ENCODE measurements at places on chromosomes 4 and X.

DNA sequence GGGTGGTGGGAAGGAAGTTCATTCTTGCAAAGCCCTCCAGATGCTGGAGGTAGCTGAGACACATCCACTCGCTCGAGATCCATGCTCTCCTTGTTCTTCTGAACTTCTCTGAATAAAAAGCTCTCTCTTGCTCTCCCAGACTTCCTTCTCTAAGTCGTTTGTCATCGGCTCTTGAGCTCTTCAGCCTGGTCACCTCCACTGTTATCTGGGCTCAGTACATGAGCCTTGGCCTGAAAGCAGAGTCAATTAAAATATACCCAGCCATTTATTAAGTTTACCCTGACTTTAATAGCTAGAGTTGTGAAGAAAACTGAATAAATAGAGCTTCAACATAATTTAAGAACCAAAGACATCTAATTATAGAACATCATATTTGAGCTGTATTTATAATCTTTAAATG lies 99.0 kb downstream of the CPE start:
- DNase-seq: no peak

DNA sequence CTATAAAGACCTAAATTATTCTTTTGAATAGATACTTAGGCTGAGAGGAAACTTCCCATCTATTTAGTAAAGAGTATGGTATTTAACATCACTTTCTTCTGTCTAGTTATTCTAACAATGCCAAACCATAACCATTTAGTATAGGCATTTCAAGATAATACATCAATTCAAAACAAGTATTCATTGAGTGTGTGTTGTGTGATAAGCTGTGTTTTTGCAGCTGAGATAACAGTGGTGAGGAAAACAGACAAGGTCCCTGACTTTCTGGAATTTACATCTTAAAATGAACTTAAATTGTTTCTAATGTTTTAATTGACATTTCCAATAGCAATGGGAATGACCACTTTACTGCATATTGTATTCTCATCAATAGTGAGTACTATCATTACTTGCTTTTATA lies 22.4 kb upstream of the TSPAN5 start:
- no peak for DNase-seq

DNA sequence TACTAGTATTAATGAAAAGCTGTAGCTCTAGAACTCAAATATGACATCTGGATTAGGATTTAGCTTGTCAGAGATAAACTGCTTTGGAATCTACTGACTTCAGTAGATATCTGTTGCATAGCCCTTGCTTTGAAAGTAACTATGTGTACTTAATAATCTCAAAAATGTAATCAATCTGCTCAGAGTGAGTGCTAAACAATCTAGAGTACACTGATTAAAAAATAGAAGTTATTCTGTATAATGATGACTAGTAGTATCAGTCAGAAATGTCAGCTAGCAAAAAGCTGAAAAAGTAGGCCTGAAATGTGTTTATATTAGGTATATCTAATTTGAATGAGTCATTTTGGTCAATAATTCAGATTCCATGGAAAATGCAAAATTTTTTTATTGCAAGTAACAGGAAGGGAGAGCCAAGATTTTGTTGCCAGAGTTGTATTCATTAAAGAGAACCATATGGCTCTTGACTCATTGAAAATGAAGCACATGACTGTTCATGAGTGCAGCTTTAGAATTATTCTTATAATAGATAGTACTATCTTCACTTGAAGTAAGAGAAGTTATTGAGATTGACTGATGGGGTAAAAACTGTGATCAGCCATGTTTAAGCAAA lies 20.0 kb downstream of the CLCN3 start:
- no peak for DNase-seq

GRCh38 chr4:32775049-32775448 lies 2054.9 kb downstream of the PCDH7 start:
- no peak for DNase-seq

DNA sequence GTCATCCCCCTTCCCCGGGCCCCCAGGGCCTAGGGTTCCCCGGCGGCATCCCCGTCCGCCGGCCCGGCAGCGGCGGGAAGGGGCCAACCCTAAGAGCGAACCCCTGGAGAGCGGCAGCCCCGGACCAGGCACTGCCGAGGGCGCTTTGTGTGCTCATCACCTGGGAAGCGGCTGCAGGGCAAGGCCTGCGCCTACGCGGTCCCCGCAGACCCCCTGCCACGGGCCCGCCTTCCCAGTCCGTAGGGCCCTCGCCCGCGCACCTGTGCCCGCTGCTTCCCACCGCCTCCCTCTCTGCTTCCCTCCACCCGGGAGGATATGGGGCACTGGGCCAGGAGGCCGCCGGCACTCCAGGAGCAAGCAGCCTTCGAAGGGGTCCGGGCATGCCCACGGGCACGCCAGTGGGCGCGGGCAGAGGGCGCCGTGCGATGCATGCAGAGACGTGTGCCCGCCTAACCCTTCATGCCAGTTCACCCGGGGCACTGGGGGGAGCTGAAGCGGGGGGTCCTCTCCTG lies 2.6 kb downstream of the FLNA start:
- no peak for DNase-seq

DNA sequence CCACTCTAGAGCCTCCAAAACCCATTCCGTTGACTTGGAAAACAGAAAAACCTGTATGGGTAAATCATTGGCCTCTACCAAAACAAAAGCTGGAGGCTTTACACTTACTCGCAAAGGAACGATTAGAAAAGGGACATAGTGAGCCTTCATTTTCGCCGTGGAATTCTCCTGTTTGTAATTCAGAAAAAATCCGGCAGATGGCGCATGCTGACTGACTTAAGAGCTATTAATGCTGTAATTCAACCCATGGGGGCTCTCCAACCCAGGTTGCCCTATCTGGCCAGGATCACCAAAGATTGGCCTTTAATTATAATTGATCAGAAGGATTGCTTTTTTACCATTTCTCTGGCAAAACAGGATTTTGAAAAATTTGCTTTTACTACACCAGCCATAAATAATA lies 60.8 kb downstream of the ZNF732 start:
- DNase-seq: peak; percentile 38

DNA sequence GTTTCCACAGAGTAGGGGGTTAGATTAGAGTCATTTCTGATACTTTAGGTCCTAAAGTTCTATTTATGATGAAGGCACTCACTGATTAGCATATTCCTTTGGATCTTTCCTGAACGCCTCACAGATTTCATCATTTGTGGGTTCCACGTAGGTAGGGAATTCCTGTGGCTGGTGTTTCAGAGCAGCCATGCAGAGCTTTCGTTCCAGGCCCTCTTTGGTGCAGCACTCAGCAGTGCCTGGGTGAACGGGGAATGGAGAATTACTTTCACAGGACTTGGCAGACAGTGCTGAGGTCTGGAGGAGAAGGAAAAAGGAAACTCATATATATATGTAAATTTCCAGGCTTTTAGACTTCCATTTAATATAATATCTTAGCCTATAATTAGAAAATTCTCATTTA lies 18.5 kb downstream of the GC start:
- DNase-seq: no peak

DNA sequence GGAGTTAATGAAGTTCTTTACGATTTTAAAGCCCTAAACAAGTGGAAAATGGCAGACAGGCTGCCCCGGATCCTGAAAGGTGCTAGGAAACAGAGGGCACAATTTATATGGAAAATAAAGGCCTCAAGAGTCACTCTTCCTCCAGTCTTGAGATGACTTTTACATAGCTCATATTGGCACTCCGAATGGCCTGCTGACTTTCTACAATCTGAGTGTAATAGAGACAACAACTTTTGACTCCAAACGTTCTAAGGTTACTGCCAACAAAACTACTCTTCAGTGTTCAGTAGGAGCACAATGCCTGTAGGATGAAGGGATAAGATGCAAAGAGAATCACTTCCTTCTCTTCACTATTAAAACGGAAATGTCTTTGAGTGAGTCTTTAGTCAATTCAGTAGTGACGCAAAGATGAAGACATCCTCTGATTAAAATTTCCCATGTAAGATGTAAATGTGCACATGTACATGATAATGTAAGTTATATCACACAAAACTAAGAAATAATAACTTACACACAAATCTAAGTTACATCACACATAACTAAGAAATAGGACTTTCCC lies 40.5 kb downstream of the VEGFC start:
- no peak for DNase-seq

DNA sequence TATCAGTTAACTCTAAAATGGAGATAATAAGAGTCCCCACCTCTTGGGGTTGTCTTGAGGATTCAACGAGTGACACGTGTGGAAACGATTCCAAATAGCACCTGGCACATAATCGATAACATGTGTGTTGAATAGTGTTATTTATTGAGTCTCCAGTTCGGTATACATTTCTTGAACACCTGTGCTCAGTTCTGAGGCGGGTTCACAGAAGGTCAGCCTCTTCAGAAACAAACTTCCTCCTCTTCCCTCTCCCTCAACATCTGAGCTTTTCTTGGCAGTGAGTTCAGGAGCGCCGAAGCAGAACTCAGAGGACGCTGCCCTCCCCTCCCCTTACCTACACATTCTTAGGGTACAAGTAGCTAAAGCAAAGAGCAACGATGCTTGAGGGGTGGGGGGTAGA lies 934 bp downstream of the PDHA1 start:
- DNase-seq: no peak

DNA sequence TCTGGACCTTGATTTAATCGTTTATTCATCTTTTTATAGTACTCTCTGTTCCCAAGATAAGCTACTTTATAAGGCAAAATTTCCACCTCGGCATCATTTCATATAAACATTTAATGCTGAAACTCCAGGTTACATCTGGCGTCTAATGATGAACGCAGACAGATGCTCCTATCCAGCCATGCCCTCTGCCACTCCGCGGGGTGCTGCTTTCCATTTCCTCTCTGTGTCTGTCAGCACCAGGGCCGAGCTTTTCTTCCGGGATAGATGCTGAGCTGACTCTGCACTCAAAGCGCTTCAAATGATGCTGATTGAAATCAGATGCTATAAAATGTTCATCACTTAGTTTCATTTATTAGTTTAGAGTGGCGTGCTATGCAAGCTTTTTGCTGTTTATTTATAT lies 80.5 kb upstream of the HELT start:
- DNase-seq: no peak

GRCh38 chr4:39718366-39719323 lies 20.7 kb downstream of the UBE2K start:
- DNase-seq: no peak

DNA sequence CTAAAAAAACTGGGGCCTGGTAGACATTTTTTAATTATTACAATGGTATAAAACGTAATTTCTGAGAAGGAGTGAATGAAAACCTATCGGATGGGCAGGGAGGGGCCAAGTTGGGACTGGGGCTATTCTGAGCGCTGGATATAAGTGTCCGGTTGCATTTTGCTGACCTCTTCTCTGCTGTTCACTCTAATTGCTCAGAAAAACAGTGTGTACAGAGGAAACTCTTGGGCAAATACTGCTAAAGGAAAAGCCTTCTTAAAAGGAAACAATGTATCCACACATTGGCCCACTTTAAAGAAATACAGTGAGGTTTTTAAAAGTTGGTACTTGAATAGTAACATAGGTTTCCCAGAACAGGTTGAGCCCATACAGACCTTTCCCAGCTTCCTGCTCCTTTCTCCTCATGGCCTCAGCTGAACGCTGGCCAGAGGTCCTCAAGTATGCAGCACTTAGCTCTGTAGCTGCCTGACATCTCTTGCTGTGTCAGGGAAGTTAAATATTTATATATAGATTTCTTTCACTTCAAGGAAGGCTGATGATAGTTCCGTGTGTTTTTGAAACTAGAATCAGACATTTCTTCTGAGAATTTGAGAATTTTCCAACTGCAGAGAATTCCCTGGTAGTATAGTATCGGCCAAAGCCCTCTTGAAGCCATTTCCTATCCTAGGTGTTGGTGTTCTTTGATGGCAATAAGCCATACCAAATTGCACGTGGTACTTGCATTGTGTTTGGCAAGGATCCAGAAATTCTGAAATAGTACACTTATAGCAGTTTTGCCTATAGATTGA lies 97.1 kb upstream of the SLC4A4 start:
- DNase-seq: no peak

- DNase-seq: no peak
Measured at GRCh38 chr4:100738196-100739165, 220.7 kb upstream of the EMCN start.

GRCh38 chr4:83174844-83175414 lies 60.4 kb upstream of the PLAC8 start:
- DNase-seq: no peak

DNA sequence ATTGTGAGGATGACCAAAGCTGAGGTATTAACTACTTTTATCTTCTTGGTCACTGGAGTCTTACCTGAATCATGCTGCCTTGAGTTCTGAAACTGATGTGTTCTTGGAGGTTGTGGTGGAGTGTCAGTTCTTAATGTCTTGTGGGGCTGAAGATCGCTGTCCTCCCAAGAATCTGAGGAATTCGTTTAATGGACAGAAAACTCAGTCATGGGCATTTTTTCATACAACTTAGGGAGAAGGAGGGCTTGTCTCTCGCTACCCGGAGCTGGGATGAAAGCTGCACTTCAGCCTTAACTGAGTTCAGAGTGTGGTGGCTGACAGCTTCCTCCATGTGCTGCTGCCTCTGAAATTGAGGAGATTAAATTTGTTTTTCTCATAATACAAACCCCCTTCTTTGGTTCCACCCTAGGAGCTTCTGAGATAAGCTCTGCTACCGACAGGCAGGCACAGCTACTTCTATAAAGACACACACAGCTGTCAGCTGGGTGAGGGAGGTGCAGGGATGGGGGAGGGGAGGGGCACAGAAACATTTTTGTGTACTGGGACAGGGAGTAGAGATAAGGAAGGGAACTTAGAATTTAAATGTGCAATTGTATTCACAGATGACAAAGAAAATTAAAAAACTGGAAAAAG lies 30.8 kb downstream of the RBBP7 start:
- DNase-seq: no peak

Data from stimulated activated CD8-positive, alpha-beta memory T cell treated with anti-CD3 and anti-CD28 coated beads, Interleukin-4, amount 100 ng/mL, for 4 hours (primary cell).